Foreskin melanocyte (primary cell): ENCODE measurements at places on chromosomes 4 and X.

GRCh38 chr4:109298279-109299010, 4.0 kb downstream of the COL25A1 start:
- no peak for DNase-seq

GRCh38 chrX:22351966-22352365, 79.3 kb downstream of the CBLL2 start:
- DNase-seq, result no peak

GRCh38 chr4:94208266-94208665, 601 bp downstream of the SMARCAD1 start:
- no peak for DNase-seq

- no peak for DNase-seq
Observed at GRCh38 chr4:791252-791897, 34.6 kb downstream of the CPLX1 start.

DNA sequence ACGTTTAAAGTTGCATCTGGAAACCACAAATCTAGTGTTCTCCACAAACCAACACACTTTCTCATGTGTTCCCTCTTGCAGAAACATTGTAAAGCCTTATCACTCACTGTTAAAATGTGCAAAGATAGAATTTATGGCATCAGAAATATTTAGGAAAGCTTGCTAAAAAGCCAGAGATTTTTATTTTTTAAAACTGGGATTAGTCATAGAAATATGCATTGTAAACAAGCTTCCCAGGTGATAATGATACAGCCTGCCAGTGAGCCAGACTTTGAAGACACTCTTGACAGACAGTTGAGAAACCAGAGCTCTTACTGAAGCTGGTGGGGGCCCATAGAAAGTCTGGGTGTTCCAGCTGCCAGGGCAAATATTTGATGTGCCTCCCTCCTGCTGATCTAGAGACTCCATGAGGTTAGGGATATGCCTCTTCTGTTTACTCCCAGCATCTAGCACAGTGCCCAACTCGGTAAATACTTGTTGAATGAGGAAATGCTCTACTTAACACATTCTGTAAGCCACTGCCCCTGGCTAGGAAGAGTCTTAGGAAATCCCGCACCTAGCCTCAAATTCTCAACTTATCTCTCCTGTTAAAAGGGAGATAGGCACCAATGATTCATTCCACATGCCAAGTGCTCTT, 179.0 kb upstream of the RASGEF1B start:
- no peak for DNase-seq

GRCh38 chr4:126271292-126271691, 956.5 kb downstream of the FAT4 start:
- DNase-seq, result peak; percentile 1

GRCh38 chr4:89741768-89742167, 95.2 kb downstream of the SNCA start:
- DNase-seq, result no peak

- DNase-seq, result no peak
Observed at GRCh38 chr4:100461807-100462605, 55.8 kb downstream of the EMCN start.
